Activated naive CD4-positive, alpha-beta T cell treated with anti-CD3 and anti-CD28 coated beads, Interleukin-2, amount 50 U/mL, for 16 hours (primary cell): ENCODE measurements at places on chromosomes 11 and 22.

GRCh38 chr11:87754685-87755084 lies 420.6 kb downstream of the RAB38 start:
- DNase-seq = no peak

- DNase-seq = no peak
Observed at GRCh38 chr11:115078461-115079438, 400.4 kb downstream of the NXPE2 start.

- DNase-seq = no peak
Observed at GRCh38 chr11:10529279-10529678, 11.7 kb downstream of the RNF141 start.

GRCh38 chr11:76408171-76408965 lies 27.2 kb downstream of the GVQW3 start:
- no peak for DNase-seq

DNA sequence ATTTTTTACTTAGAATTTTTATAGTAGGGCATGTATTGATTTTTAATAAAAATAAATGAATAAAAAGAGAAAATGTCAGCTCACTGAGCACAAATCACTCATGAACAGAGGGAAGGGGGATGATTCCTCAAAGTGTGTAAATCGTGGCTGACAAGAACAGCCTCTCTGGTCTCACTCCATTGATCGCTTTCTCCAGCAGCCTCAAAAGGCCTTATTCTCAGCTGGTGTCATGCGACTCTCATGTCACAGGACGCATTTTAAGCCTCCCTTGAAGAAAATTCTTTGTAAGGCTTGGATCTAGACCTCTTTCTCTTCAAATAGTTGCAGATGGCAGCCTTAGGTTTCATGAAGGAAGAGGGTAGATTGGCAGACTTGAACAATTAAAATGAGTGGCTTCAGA lies 33.9 kb upstream of the SLC5A12 start:
- no peak for DNase-seq

DNA sequence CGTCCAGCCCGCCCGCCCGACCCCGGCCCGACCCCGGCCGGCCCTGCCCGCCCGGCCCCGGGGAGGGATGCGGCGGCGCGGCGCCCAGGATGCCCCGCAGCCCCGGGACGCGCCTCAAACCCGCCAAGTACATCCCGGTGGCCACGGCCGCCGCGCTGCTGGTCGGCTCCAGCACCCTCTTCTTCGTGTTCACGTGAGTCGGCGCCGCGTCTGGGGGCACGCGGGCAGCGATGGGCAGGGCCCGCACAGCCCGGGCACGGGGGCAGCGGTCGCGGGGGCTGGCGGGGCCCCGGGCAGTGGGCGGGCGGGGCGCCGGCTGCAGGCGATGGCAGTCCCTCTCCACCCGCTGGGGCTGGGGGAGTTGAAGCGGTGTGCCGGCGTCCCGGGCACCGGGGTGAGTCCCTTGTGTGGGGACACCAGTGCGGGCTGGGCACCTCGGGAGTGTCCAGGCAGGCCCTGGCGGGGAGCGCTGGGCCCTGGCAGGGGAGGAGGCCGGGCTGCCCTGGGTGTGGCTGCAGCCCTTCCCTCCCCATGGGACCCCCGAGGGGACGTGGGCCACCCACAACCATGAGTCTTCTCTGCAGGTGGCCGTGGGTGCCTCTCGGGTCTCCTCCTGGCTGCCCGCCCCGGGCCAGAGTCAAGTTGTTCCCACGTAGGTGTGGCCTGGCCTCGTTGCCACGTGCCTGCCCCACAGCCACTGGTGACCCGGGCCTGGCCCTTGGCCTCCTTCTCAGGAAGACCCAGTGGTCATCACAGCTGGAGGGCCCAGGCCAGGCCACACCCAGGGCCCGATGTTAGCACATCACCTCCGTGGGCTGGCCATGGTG lies 468 bp downstream of the ZDHHC8 start:
- DNase-seq = peak; percentile 27
